ENCODE measurements at places on chromosomes 5 and 9. TPM values are rescaled to one million over a fixed set of nuclear protein-coding genes. Genes with fewer than 3 reads are reported as not detected.

- DNase-seq = no peak
Observed at GRCh38 chr5:73301208-73301901, 128.4 kb downstream of the TMEM174 start.

Gene PLAC8L1
- not detected for total RNA-seq

- DNase-seq = no peak
Observed at GRCh38 chr5:89707891-89708290, 701.7 kb downstream of the CETN3 start.

- peak; percentile 55 for DNase-seq
Observed at GRCh38 chr9:14400658-14400995, 86.7 kb upstream of the NFIB start.

Gene F12
- total RNA-seq = 15.3 TPM

DNA sequence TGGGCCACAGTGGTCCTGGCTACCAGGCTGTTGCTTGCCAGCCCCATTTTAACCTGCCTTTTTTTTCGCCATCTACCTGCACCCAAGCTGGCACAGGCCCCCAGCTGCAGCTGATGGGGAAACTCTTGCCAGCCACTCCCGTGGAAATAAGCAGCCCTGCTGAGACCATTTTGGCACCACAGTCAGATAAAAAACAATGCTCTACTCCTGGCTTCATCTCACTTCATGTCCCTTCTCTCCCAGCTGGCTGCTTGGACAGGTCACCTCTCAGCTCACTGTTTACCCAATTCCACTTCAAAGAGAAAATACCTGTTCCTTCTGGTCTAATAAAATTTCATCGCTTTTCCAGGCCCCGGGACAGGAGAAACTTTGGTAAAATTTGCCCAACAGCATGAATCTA is 322.6 kb upstream of the SLC30A5 start:
- no peak for DNase-seq

- DNase-seq = no peak
Observed at GRCh38 chr5:56088431-56088949, 93.7 kb upstream of the IL6ST start.

- DNase-seq = no peak
Observed at GRCh38 chr9:130660683-130661450, 3.5 kb upstream of the PRDM12 start.

GRCh38 chr9:88722753-88723152 is 187.8 kb downstream of the NXNL2 start:
- DNase-seq = no peak

Gene ST8SIA4
- total RNA-seq = 9.4 TPM

DNA sequence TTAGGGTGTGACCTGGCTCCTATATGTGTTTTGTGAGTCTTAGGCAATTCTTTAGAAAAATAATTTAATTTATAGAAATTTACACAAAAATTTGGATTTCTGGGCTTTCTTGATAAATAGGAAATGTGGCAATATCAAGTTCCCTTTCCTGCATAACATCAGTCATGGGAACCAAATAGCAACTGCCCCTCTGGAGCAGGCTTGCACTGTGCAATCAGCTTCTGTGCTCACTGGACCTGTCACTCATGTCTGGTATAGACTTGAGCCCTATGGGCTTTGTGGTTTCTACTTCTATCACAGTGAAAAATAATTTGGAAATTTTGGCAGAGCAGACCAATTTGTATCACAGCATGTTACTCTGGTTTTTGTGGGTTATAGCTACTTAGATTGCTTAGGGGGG is 131.7 kb downstream of the ADGRV1 start:
- no peak for DNase-seq

Gene LCN15
- total RNA-seq = not detected
